Adrenal gland (tissue), 19 donors: ENCODE measurements at places on chromosomes 5 and 9. TPM values are rescaled to one million over a fixed set of nuclear protein-coding genes. Genes with fewer than 3 reads are reported as not detected.

DNA sequence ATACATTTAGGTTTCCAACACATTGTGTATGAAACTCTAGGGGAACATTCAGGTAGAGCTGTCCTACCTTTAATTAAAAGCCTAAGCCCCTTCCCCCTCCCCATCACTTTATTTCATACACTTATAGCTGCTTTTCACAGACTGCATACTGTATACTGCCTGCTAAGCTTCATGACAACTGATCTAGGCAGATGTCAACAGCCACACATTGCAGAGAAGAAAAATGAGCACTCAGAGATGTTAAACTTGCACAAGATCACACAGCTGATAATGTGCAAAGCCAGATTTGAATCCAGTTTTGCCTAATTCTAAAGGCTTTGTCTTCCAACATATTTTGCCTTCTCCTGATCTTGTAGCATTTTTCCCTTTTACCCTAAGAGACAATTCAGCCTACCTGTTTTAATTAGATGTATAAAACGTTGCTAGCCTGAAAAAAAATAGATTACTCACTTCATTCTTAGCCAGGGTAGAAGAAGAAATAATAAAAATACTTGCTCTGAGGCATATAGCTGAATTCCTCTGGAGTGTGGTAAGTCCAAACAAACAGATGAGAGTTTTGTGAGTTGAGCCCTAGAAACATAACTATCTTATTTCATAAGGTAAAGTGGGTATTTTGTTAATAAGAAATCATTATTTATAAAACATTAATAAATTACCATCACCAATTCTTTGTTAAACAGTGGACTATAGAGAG is 56.9 kb upstream of the CAST start:
- H3K4me1 ChIP-seq: no peaks in the 10 kb centered on the region
- no peak overlapping the region for H3K4me3 ChIP-seq
- no peak overlapping the region for H3K27ac ChIP-seq
- no peak for DNase-seq
- H3K27me3 ChIP-seq: no peaks in the 10 kb centered on the region
- H3K36me3 ChIP-seq: no peaks in the 10 kb centered on the region

GRCh38 chr5:135534609-135535419 is 950 bp downstream of the NEUROG1 start:
- H3K4me3 ChIP-seq: no peak overlapping the region
- peaks cover 57% of the 10 kb centered on the region for H3K27me3 ChIP-seq
- no peak for DNase-seq
- H3K4me1 ChIP-seq: no peaks in the 10 kb centered on the region

DNA sequence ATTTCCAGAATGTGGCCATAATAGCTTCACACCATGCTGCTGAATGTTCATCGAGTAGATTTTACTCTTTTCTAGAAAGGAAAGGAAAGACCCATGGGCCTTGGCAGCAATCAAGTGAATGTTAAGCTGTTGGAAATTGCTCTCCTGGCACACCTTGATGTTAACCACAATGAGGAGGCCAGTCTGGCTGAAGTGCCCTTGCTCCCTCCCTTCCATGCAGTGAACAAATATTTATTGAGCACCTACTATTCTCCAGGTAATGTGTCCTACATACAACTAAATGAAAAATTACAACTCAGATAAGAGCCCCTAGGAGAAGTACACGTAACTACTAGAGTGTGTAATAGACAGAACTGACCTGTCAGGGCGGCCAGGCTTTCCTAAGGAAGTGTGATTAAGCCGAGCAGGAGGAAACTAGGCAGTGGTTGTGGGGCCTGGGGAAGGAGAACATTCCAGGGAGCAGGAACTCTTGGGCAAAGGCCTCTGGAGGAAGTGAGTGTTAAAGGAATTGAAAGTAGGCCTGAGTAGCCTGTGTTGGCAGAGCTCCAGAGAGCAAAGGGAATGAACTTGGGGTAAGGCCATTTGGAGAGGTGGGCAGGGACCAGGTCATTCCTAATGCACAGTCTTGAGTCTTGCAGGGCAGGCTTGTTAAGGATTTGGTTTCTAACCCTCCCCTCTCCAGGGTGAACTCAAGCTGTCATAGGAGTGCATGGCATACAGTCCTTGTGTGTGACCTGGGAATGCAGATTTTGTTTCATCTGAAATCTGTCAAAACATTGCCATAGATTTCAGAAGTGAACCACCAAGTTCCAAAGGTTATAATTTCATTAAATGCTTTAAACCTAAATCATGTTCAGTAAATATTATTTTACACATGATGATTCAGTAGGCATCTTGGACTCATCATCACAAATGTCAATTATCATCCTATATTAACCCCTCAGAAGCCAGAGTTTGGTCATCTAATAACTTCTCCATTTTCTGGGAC is 9.0 kb upstream of the ZSWIM6 start:
- no peaks in the 10 kb centered on the region for H3K36me3 ChIP-seq
- no peaks in the 10 kb centered on the region for H3K27me3 ChIP-seq
- no peaks in the 10 kb centered on the region for H3K4me1 ChIP-seq
- H3K4me3 ChIP-seq: no peak overlapping the region

- H3K4me1 ChIP-seq: peaks cover 4% of the 10 kb centered on the region
- no peak for DNase-seq
- H3K36me3 ChIP-seq: no peaks in the 10 kb centered on the region
- no peak overlapping the region for H3K27ac ChIP-seq
- H3K4me3 ChIP-seq: no peak overlapping the region
Measured at GRCh38 chr9:20930836-20931235, 100.6 kb downstream of the HACD4 start.

Gene GZMA
- total RNA-seq: not detected

Gene ADCY2
- 1.6 TPM for total RNA-seq

Gene SLC34A3
- not detected for total RNA-seq

Gene MCC
- 3.0 TPM for total RNA-seq

Gene CTSL
- 205 TPM for total RNA-seq

Gene PCDHGB1
- total RNA-seq: 10.1 TPM

Gene TLX3
- total RNA-seq: not detected
